ENCODE measurements at places on chromosomes 2 and 18.

DNA sequence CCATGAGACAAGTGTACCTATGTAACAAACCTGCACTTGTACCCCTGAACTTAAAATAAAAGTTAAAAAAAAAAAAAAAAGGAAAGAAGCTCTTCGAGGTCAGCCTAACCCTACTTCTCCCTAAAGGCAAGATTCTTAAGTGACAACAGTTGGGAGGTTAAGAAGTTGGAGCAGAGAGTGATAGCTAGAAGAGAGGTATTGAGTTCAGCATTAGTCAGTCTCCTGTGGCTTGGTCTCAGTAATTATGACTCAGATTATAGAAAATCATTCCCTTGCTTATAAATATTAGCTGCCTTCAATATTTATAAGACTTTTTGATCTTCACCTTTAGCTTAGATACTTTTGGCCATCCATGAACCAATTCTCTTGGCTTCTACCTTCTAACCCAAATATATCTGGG is 926.8 kb upstream of the SLC39A10 start:
- DNase-seq, result no peak

DNA sequence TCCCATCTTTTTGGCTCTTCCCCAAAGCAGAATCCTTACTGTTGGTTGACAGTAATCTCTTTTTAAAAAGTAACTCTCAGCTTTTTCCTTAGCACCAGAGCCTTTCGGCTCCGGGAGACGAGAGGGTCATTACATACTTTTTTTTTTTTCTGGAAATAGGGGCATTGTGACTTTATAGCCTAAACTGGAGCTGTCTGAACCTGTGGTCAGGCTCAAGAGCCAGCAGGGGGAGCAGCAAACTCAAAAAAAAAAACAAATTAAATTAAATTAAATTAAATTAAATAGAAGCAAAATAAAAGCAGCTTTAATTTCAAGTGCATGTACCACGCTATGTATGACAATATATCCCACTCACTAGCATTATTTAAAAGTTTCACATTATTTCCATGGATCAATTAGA is 156.6 kb downstream of the DTNA start:
- no peak for DNase-seq

DNA sequence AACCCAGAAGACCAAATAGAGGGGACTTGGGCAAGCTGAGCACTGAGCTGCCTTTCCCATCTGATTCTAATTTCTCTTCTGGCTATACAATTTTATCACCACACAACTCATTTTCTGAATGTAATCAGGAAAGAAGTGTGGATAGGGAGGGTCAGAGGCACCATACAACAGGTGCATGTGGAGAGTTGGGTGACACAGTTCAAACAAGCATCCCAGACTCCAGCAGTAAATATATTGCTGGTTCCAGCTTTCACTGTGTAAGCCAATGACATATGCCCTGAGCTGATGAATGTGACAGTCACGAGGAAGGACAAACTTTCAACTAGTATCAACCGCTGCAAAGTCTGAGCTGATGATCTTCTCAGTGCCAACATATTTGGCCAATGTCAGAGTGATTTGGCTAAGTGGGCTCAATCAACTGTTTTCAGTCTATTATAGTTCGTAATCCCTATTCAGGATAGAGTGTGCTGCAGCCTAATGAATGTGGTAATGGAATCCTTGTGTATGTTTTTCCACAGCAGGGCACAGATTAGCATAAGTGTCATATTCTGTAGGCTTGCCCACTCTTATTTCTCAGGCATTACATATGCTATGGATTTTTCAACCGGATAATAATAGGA is 109.9 kb upstream of the MEIS1 start:
- no peak for DNase-seq

DNA sequence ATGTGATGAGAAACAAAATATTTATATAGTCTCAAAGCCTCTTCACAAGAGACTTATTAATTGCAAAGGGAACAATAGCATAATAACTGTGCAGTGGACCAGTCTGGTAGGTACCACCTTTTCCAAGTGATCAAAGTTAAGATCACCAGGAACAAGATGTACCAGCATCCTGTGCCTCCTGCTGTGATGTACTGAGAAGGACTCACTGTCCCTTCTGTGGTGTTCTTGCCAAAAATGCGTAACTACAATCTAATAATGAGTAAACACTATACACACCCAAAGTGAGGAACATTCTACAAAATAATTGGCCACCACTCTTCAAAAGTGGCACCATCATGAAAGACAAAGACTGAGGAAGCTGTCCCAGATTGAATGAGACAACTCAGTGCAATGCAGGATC is 14.5 kb downstream of the GNLY start:
- no peak for DNase-seq

DNA sequence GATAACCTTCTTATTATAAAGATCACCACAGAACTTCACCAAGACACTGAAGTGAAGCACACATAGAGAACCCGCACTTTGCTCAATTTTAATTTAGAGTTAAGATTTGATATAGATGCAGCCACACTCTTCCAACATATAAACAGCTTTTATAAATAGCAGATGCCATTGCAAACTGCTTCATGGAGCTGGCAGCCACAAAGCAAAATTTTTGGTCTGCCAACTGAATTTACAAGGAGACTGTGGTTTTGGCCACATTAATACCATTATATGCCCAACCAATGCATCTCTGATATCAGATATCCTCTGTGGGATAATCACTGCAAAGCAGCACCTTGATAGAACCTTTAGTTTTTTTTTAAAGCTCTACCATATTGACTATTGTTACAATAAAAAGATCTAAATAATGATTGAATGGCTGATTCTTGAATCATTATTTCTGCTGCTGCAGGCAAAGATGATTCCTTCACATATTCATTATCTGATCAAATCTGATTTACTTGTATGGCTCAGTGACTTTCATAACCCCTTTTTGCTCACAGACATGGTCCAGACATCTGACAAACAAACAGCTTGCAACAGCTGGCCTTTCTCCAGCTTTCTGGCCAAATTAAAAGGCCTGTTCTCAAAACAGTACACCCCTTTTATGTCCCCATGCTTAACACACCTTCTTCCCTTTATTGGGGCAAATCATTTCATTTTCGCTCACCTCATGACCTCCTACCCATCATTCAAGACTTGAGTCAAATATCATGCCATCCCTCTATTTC is 88.4 kb downstream of the METTL4 start:
- DNase-seq, result no peak

DNA sequence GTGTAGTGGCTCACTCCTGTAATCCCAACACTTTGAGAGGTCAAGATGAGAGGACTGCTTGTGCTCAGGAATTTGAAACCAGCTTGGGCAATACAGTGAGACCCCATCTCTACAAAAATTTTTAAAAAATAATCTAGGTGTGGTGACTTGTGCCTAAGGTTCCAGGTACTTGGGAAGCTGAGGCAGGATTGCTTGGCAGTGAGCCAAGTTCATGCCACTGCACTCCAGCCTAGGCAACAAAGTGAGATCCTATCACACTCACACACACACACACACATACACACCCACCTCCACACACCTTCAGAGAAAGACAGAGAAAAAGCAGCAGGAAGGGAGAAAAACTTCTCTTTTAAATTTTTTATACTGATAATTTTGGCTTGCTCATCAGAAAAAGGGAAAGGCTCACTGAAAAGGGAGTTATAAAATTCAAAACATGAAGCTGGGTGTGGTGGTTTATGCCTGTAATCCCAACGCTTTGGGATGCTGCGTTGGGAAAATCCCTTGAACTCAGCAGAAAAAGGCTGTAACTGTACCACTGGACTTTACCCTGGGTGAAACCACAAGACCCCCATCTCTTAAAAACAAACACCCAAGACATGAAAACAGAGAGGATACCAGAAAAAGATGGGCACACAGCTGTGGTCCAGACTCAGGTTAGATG is 25.7 kb downstream of the FAM168B start:
- DNase-seq, result no peak

GRCh38 chr2:30264274-30264673 is 32.9 kb downstream of the LBH start:
- no peak for DNase-seq

- DNase-seq, result no peak
Observed at GRCh38 chr2:64913357-64913869, 75.8 kb upstream of the SLC1A4 start.

GRCh38 chr2:216465579-216466195 is 33.0 kb upstream of the RPL37A start:
- no peak for DNase-seq

GRCh38 chr18:57234346-57234745 is 87.5 kb downstream of the BOD1L2 start:
- DNase-seq, result no peak

DNA sequence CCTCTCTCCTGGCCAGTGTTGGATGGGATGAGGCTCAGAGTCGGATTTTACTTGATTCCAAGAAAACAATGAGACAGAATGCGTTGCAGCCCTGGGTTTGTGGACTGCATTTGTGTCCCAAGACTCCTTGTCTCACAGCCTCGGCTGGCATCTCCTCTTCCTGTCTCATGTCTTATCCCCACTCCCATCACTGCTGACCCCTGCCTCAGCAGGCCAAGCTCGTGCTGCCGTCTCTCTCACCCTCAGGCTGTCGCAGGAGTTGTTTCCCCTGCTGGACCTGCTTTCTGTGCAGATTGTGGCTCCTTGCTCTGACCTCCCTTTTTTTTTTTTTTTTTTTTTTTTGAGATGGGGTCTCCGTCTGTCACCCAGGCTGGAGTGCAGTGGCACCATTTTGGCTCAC is 70.2 kb upstream of the RALBP1 start:
- DNase-seq, result no peak

DNA sequence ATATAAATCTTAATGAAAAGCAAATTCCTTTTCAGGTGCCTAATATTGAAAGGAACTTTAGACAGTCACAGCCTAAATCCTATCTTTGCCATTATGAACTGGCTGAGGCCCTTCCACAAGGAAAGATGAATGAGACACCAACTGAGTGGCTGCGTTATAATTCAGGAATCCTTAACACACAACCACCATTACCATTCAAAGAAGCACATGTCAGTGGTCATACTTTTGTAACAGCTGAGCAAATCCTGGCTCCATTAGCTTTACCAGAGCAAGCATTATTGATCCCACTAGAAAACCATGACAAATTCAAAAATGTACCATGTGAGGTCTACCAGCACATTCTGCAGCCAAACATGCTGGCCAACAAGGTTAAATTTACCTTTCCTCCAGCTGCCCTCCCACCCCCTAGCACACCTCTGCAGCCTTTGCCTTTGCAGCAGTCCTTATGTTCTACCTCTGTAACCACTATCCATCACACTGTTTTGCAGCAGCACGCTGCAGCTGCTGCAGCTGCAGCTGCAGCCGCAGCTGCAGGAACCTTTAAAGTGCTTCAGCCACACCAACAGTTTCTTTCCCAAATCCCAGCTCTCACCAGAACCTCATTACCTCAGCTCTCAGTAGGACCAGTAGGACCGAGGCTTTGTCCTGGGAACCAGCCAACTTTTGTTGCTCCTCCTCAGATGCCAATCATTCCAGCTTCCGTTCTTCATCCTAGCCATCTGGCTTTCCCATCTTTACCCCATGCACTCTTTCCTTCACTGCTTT is 340.1 kb downstream of the ZNF804A start:
- no peak for DNase-seq

- DNase-seq, result no peak
Observed at GRCh38 chr2:16245481-16246054, 305.2 kb downstream of the MYCN start.

DNA sequence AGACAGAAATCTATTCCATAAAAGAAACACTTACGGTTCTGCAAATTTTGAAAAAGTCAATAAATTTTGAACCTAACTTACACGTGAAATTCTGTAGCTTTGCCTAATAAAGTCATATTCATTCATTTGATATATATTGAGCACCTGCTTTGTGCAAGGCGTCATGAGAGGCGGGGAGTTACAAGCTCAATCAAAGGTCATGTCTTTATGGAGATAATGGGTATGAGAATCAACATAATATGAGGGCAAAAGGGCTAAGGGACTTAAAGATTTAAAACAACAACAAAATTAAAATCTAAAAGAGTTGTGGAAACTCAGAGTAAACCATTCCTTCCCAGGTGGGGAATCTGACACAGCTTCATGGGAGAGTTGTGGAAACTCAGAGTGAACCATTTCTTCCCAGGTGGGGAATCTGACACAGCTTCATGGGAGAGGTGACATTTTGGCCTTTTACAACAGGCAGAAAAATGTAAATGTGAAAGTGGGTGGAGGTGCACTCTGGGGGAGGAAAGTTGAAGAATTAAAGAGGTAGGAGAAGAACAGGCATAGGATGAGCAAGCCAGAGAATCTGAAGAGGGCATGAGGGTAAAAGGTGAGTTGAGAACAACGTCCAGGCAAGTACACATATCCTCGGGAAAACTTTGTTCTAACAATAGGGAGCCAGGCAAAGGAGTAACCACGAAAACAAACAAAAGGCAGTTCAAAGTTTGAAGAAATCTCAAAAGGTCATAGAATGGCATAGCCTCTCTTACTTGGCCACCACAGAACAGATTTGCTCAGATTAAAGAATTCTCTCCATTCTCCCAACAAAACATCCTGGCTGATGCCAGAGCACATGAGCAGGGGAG is 49.5 kb upstream of the CD226 start:
- no peak for DNase-seq

DNA sequence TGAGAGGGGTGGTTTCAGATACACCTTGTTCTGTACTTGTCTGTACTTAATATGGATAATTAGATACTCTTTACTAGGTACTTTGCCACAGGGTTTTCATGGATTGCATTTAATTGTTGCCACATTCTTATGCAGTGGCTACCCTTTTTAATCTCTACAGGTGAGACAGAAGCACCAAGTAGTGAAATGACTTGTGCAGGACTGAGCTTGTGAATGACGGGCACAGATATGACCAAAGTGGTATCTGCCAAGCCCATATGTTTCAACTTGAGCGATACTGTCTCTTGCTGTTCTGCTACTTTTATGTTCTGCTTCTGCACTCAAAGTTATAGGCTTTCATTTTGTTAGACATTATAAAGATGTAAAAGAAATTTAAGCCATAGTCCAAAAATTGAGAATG is 288.2 kb downstream of the ARHGAP15 start:
- DNase-seq, result no peak

DNA sequence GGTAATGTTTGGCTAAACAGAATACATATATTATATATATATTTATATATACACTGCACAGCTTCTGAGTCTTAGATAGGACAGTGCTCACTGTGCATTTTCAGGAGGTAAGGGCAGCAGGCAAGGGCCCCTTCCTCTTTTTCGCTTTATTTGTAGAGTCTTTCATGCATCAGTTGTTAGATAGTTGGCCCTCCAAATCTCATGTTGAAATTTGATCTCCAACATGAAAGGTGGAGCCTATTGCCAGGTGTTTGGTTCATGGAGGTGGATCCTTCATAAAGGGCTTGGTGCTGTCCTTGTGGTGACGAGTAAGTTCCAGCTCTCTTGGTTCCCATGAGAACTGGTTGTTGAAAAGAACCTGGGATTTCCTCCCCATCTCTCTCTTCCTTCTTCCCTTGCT is 48.1 kb downstream of the TSN start:
- DNase-seq, result no peak
